ENCODE measurements at places on chromosomes 4 and X.

DNA sequence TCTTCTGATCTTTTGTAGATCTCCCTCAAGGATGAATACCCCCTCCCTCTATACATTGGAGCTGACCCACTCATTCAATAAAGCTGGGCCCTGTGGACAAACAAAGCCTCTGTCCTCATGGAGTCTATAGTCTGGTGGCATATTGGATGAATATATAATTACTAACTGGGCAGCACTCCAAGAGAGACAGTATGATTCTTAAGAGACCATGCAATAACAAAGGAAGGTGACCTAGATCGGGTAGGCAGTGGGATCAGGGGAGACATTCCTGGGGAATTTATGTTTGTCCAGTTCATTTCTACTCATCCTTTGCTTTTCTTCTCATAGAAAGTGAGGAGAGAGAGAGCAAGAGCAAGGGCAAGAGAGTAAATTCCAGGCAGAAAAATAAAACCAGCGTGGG is 23.5 kb upstream of the CXCL13 start:
- DNase-seq, result no peak

GRCh38 chrX:112696481-112696880 is 16.7 kb upstream of the LHFPL1 start:
- DNase-seq, result no peak

DNA sequence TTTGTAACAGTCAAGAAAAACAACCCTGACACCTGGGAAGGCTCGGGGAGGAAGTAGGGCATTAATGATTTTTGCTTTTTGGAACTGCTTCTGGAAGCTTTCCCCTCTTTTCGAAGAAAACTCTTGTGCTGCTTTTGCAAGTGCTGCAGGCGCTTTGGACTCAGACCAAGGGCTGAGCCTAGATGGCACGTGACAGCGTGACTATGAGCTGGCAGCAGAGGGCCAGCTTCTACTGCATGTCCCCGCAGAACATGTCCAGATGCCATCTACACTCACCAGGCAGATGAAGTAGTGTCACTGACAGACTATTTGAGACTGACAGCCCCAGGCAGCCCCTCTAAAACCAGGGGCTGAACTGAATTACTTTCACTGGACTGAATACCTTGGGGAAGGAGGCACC is 6.2 kb downstream of the NR0B1 start:
- DNase-seq, result peak; percentile 3

GRCh38 chr4:135418353-135418752 is 1216.8 kb upstream of the PABPC4L start:
- peak; percentile 1 for DNase-seq

DNA sequence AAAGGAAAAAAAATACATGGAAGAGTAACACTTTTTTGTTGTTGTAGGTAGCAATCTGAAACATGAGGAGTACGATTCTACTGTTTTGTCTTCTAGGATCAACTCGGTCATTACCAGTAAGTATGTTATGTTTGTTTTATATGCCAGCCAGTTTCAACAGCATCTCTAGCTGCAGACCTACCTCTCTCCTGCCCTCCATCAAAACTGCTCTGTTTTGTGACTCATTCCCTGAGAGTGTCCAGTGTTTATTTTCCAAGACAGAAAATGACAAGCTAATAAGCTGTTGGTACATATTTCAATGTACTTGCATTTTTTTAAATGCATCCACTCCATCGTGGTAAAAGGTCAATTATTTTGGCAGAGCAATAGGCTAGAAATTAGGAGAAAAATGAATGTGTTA is 347 bp downstream of the AMTN start:
- no peak for DNase-seq

GRCh38 chr4:3160438-3160837 is 86.0 kb downstream of the HTT start:
- no peak for DNase-seq

- peak; percentile 68 for DNase-seq
Measured at GRCh38 chr4:57074744-57075143, 35.4 kb downstream of the IGFBP7 start.

DNA sequence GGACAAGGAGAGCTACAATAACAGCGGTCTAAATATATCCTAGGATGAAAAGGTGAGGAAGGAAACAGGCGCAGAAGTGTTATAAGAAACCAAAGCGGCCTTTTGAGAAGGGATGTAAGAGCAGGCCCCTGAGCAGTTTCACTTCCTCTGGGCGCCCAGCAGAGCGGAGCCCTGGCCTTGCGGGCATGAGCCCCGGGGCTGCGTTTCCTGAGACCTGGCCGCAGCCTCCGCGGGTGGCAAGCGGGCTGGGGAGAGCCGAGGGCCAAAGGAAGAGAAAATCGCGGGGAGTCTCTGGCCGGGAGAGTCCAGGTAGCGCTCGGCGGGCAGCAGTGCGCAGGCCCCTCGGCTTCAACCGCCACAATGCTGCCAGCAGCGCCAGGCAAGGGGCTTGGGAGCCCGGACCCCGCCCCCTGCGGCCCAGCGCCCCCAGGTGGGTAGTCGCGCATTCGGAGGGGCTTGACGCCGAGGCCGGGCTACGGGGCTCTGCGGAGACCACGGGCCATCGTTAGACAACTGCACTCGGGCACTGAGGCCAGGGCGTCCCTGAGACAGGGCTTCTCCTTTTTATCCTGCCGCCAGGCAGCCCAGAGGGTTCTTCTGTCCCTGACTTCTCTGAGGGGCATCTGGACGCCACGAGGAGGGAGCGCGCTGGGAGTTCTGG is at the start of gene BANK1:
Gene BANK1 (plus strand): TSS at position 210 of the 661 bp plus-strand sequence. CDS start 151 bp downstream, at position 361.
- DNase-seq, result peak; percentile 26

DNA sequence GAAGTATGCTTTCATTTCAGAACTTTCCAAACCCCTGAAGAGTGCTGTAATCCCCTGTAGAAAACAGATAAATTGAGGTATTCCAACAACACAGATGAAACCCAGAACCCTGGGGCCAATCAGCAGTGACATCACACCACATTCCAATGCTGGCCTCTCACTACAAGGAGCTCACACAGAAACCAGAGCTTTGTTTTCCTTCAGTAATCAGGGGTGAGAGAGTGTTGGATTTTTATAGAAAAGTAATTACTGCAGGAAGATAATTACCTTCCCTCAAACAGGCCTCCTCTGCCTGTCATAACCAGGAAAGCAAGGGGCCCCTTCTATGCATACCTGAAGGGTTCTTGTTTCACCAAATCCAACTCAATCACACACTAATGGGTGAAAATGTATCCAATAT is 246.2 kb downstream of the SCFD2 start:
- DNase-seq, result peak; percentile 22

DNA sequence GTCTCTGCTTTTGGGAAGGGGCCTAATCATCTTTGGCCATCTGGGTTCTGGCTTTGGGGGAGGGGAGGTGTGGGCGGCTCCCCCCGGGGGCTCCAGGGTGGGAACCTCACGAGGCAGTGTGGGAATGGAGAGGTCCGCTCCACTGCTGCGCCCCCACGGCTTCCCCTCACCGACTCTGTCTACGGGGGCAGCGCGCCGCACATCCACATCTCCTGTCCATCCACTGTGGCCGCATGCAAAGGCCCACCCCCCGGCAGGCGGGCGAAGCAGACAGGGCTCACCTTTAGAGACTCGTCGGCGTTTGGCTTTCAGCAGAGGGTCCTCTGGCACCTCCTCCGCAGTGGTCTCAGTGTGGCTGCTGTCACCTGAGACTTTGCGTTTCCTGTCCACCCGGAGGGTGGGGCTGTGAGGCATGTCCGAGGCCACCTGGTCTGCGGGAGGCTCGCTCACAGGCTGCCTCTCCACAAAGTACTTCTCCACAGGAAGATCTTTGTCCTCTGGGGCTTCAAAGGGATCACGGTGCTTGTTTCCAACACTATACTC is 33.6 kb downstream of the BCOR start:
- DNase-seq, result no peak

DNA sequence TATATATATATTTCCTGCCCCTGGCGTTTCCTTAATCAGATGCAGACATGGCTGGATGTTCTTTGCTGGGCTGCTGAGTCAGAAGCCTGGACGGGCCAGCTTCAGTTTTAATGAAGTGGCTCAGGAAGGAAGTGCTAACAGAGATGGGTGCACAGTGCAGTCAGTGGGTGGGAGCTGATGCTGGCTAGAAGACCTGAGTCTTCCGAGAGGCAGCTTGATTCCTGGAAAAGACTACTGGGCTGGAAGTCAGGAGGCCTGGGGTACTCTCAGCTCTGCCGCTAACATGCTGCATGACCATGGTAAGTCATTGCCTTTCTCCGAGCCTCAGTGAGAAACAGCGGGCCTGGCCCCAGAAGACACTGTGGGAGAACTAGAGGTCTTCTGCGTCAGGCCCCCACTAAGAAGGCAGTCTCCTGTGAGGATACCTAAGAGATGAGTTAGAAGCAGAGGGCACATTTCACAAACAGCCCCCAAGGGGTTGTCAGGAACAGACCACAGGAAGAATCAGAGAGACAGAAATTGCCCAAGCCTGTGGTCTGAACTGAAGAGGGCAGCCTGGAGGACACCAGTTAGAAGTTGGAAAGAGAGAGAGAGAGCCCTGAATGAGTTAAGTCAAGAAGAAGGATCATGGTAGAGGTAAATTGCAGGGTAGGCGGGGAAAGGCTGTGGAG is 8.3 kb upstream of the CD40LG start:
- DNase-seq, result no peak

GRCh38 chr4:184432127-184432922 is 42.0 kb downstream of the IRF2 start:
- DNase-seq, result no peak

DNA sequence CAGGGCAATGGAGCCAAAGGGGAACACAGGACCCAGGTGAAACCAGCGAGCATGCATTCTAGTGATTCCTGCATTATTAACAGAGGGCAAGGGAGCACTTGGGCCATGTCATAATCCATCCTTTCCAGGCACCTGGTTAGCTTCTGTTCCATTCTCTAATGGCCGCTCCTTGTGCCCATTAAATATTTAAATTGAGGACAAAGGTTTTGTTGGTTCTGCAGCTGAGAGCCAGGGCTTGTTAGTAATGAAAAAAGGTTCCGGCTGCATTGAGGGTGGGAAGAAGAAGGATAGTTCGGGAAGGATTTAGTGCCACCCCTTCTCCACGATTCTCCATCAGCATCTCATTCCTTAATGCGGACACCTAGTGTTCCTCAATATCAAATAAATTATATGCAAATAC is 13.6 kb downstream of the SOD3 start:
- DNase-seq, result no peak

DNA sequence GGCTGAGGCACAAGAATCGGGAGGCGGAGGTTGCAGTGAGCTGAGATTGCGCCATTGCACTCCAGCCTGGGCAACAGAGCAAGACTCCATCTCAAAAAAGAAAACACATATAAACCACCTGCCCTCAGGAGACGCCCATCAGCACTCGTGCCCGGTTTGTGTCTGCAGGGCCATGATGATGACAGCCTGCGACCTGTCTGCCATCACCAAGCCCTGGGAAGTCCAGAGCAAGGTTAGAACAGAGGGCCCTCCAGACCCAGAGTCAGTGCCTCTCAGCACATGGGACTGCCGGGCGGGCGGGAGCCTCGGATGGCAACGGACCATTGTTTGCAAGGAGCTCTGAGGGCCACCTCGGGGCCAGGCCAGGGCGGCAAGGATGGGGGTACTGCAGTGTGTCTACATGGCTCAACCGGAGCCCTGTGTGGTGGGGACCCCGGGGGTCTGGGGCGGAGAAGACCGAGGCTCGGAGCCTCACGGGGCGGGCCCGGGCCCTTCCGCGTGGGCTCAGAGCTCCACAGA is 9.3 kb downstream of the ATP5ME start:
- DNase-seq, result no peak

- DNase-seq, result no peak
Measured at GRCh38 chrX:54675762-54676161, 122.3 kb downstream of the ITIH6 start.

GRCh38 chrX:35680940-35681346 is 117.2 kb upstream of the MAGEB16 start:
- no peak for DNase-seq

- peak; percentile 69 for DNase-seq
Measured at GRCh38 chrX:22122510-22122909, 90.4 kb downstream of the PHEX start.

GRCh38 chr4:183971929-183972490 is 66.9 kb downstream of the STOX2 start:
- no peak for DNase-seq

DNA sequence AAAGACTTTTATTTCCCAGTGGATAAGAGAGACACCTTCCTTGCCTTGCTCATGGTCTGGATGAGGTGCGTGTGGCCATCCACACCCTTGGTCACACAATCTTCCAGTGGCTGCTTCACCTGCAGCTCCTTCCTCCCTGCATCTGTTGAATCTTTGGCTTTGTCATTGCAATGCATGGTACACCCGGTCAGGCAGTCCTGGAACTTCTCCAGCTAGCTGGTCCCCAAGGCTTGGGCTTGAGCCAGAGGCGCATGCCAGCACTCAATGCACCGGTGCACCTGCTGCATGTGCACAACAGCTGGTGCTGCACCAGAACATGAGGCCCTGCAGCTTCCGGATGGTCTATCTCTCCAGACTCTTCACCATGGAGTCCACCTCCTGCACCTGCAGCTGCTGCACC is 31.7 kb downstream of the SCML1 start:
- no peak for DNase-seq

GRCh38 chr4:76380561-76380960 is 40.4 kb downstream of the CCDC158 start:
- DNase-seq, result no peak

DNA sequence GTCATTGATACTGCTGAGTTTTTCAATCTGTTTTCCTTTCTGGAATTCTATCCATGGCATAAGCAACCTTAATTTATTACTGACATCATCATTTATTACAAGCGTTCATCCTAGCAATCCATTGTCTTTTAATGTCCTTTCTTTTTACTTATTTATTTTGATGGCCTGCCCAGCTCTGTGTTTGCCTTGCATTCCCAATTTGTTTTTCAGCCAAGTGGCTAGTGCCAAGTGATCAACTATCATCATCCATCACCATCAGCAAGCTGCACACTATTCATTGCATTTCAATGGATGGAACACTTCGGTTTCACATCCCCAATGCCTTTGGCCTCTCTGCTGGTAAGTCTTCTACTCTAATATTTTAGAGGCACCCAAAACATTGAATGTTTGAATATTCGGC is 831.7 kb upstream of the EPHA5 start:
- no peak for DNase-seq

DNA sequence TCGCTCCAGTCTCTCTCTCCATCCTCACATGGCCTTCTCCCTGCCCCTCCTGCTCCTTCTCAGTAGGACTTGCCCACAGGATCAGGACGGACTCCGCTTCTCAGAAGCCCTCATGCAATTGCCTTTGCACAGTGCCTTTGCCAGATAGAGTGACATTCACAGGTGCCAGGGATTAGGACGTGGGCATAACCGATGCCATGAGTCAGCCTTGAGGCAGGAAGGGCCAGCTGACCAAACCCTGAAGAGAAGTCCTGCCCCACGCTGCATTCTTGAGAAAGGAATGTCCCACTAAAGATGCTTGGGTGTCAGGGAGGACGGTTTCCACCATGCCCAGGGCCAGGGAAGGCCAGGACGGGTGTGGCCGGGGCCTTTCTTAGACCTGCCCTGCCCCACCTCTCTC is 6.6 kb upstream of the GRPEL1 start:
- no peak for DNase-seq

- no peak for DNase-seq
Measured at GRCh38 chr4:18734405-18734804, 712.9 kb upstream of the LCORL start.

DNA sequence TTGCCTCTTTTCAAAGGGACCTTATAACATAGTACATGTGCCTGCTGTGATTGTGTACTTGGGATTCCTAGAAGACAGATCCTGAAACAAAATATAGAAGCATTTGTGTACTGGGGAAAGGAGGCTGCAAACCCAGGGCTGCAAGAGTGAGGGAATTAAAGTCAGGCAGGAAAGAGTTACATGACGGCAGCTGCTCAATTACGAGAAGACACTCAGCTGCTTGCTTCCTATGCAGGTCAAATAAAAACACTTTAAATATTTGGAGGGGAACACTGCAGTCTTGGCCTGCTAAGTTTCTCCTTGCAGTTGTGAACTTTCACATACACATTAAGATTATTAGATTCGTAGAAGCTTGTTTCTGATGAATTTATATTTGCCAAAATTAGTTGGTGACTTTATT is 191.9 kb upstream of the CXCL13 start:
- DNase-seq, result no peak
